ENCODE measurements at places on chromosomes 3 and 15. TPM values are rescaled to one million over a fixed set of nuclear protein-coding genes. Genes with fewer than 3 reads are reported as not detected.

The LTK gene
- not detected for total RNA-seq

The NME9 gene
- total RNA-seq = not detected

GRCh38 chr15:29107971-29108645 lies 161.5 kb downstream of the NSMCE3 start:
- H3K36me3 ChIP-seq = no peaks in the 10 kb centered on the region
- no peak overlapping the region for H3K4me3 ChIP-seq
- no peak overlapping the region for H3K27ac ChIP-seq
- no peak for DNase-seq

DNA sequence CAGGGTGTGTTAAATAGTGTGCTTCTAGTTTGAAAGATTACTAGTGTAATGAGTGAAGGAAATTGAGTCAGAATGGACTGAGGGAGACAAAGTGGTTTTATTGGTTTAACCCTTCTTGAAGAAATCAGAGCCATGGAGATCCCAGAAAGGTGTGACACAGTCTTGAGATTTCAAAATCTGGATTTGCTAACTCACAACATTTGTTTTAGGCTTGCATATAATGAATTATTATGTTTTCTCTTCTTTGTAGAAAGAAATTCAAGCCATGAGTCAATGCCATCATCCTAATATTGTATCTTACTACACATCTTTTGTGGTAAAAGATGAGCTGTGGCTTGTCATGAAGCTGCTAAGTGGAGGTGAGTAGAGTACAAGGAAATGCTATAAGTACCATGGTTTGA lies 25.1 kb downstream of the OXSR1 start:
- peaks cover 20% of the 10 kb centered on the region for H3K36me3 ChIP-seq
- DNase-seq = no peak
- no peaks in the 10 kb centered on the region for H3K4me1 ChIP-seq
- H3K27ac ChIP-seq = peak overlapping the region; percentile 8
- H3K4me3 ChIP-seq = no peak overlapping the region

DNA sequence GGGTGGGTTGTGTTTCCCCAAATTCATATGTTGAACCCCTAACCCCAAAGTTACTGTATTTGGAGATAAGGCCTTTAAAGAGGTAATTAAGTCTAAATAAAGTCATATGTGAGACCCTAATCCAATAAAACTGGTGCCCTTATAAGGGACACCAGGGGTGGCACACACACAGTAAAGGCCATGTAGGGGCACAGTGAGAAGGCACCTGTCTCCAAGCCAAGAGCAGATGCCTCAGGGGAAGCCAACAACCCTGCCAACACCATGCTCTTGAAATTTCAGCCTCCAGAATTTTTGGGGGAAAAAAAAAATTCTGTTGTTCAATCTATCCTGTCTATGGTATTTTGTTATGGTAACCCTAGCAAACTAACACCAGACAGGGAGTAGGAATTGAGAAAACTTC lies 1.5 kb upstream of the GMNC start:
- no peak for DNase-seq
- no peaks in the 10 kb centered on the region for H3K27me3 ChIP-seq
- no peak overlapping the region for H3K4me3 ChIP-seq

GRCh38 chr3:129317848-129318247 lies 39.2 kb downstream of the HMCES start:
- H3K36me3 ChIP-seq = no peaks in the 10 kb centered on the region
- H3K4me3 ChIP-seq = no peak overlapping the region
- DNase-seq = no peak
- peaks cover 5% of the 10 kb centered on the region for H3K4me1 ChIP-seq

DNA sequence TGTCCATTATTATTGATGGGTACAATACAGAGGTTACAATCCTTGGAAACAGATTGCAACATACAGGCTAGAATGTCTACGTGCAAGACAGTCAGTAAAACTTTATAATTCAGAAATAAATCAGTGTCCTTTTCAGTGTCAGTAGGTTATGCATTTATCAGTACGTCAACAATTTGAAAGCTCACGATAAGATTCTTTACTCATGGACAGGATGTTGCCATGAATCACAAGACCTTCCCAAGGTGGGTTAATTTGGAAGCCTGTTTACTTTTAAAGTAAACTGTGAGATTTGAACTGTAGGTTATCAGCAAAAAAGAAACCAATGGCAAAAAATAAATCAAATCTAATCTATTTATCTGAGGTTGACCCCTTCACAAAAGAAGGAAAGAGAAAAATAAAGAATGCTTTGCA lies 243.9 kb upstream of the AGTR1 start:
- no peaks in the 10 kb centered on the region for H3K36me3 ChIP-seq
- H3K27ac ChIP-seq = no peak overlapping the region
- H3K4me1 ChIP-seq = no peaks in the 10 kb centered on the region
- H3K4me3 ChIP-seq = no peak overlapping the region
- H3K27me3 ChIP-seq = no peaks in the 10 kb centered on the region
- no peak for DNase-seq

- no peak overlapping the region for H3K4me3 ChIP-seq
- no peaks in the 10 kb centered on the region for H3K4me1 ChIP-seq
- H3K36me3 ChIP-seq = no peaks in the 10 kb centered on the region
- DNase-seq = no peak
- H3K27me3 ChIP-seq = no peaks in the 10 kb centered on the region
Observed at GRCh38 chr3:110456438-110457138, 615.0 kb upstream of the NECTIN3 start.

- no peak overlapping the region for H3K4me3 ChIP-seq
- H3K27me3 ChIP-seq = no peaks in the 10 kb centered on the region
- H3K36me3 ChIP-seq = no peaks in the 10 kb centered on the region
- no peak for DNase-seq
- no peaks in the 10 kb centered on the region for H3K4me1 ChIP-seq
Observed at GRCh38 chr3:125090649-125091048, 34.9 kb upstream of the HEG1 start.

DNA sequence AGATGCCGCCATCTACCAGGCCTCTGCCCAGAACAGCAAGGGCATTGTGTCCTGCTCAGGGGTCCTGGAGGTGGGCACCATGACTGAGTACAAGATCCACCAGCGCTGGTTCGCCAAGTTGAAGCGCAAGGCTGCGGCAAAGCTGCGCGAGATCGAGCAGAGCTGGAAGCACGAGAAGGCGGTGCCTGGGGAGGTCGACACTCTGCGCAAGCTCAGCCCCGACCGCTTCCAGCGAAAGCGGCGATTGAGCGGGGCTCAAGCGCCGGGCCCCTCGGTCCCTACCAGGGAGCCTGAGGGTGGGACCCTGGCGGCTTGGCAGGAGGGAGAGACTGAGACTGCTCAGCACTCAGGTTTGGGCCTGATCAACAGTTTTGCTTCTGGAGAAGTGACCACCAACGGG lies 22.6 kb downstream of the ALPK3 start:
- peak overlapping the region; percentile 97 for H3K27ac ChIP-seq
- no peak overlapping the region for H3K4me3 ChIP-seq
- peaks cover 46% of the 10 kb centered on the region for H3K4me1 ChIP-seq
- peaks cover 18% of the 10 kb centered on the region for H3K36me3 ChIP-seq

DNA sequence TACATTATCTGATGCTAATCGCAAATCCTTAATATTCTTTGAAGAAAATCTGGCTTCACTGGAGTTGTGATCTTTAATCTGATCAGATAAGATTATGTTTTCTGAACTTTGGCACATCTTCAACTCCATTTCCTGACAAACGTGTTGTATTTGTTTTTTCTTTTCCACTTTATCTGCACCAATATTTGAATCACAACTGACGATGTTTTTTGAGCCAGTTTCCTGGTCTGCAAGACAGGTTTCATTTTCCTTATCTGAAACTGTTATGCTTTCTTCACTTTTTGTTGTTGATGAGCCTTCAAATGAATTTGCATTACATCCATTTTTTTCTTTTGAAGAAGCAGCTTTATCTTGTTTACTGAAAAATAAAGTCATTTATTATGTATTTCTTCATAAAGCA lies 101.5 kb downstream of the ZNF280D start:
- no peaks in the 10 kb centered on the region for H3K4me1 ChIP-seq
- H3K27me3 ChIP-seq = no peaks in the 10 kb centered on the region
- no peaks in the 10 kb centered on the region for H3K36me3 ChIP-seq
- no peak overlapping the region for H3K27ac ChIP-seq

GRCh38 chr3:165128544-165128943 lies 50.2 kb upstream of the SI start:
- no peaks in the 10 kb centered on the region for H3K4me1 ChIP-seq
- no peaks in the 10 kb centered on the region for H3K27me3 ChIP-seq
- H3K27ac ChIP-seq = no peak overlapping the region
- H3K36me3 ChIP-seq = no peaks in the 10 kb centered on the region
- no peak for DNase-seq

DNA sequence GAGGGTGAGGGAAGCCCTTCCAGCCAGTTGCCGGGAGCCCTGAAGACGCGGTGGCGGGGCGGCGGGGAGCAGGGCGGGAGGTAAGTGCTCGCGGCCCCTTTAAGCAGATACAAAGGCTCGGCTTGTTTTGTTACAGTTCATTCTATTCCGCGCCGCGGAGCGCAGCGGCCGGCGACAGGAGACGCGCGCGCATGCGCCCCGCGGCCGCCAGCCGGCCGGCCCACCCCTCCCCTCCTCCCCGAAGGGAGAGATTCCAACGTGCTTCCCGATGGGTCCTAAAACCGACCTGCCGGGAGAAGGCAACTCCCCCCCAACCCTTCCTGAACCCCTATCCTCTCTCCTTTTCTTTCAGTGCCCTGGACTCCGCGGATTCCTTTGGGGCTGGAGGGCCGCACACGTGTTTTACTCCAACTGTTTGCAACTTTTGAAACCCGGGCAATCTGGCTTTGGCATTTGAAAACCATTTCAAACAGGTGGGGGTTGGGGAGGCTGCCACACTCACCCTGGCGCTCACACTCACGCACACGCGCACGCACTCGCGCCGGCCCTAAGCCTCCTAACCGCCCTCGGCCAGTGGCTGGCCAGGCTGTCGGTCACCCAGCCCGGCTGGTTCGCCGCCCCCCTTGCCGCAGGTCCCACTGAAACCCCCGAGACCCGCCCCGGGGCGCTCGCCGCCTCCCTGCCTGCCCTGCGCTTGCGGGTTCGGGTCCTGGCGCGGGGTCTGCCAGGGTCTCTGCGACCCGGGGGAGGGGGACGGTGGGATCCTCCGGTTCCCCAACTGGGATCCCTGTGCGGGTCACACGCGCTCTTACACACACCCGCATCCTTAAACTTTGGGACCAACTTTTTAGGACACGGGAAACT lies at the start of gene MAGI1:
Gene MAGI1 (minus strand): TSS at position 193 of the 864 bp plus-strand sequence. CDS start 610 bp downstream, outside the sequence.
- H3K36me3 ChIP-seq = no peaks in the 10 kb centered on the region
- peak within 1 kb of the TSS; percentile 96 for H3K27ac ChIP-seq
- no peaks in the 10 kb centered on the region for H3K27me3 ChIP-seq
- DNase-seq = peak; percentile 56

DNA sequence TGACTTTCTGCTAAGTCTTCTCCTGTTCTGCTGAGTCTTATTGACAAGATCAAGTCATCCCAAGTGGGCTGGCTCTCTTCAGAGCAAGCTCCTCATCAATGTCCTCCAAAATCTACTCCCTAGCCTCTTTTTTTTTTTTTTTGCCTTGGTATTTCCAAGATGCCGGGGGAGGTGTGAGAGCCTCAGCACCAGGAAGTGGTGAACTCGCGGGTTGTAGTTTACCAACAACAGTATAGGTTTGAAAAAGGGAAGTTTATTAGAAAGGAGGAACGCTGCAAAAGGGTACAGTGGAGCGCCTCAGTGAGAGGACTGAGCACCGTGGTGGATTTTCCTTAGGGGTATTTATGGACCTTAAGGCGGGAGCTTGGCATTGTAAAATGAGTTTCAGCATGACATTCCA lies 94.3 kb upstream of the SGO1 start:
- no peaks in the 10 kb centered on the region for H3K36me3 ChIP-seq
- no peak for DNase-seq
- no peaks in the 10 kb centered on the region for H3K4me1 ChIP-seq
- no peaks in the 10 kb centered on the region for H3K27me3 ChIP-seq

- no peak overlapping the region for H3K27ac ChIP-seq
- no peaks in the 10 kb centered on the region for H3K27me3 ChIP-seq
- H3K4me3 ChIP-seq = no peak overlapping the region
- no peaks in the 10 kb centered on the region for H3K4me1 ChIP-seq
- H3K36me3 ChIP-seq = no peaks in the 10 kb centered on the region
Observed at GRCh38 chr3:115996420-115997108, 373.3 kb downstream of the GAP43 start.

GRCh38 chr15:92900731-92901071 lies 577 bp downstream of the CHD2 start:
- H3K36me3 ChIP-seq = peaks cover 11% of the 10 kb centered on the region
- peak overlapping the region; percentile 97 for H3K27ac ChIP-seq
- no peak for DNase-seq
- peak overlapping the region; percentile 71 for H3K4me3 ChIP-seq
- H3K27me3 ChIP-seq = no peaks in the 10 kb centered on the region

Data from ascending aorta (tissue), 2 donors.